ENCODE measurements at places on chromosomes 6 and 20.
A peak's percentile ranks its signal among the peaks of the same experiment; 100 is the strongest.

DNA sequence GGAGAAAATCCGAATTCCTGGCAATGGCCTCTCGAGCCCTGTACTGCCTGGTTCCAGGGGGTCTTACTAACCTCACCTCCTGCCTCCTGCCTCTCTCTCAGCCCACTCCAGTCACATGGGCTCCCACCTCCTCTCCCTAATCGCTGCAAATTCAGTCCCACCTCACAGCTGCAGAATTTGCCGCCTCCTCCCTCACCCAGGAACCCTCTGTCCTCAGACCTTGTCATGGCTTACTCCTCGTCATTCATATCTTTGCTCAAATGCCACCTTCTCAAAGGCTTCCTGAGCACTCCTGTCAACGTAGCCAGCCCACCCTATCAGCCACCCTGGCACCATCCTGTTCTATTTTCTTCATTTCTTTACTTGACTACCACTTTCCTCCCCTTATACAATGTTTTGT is 89.0 kb downstream of the SLC2A10 start:
- DNase-seq = no peak

DNA sequence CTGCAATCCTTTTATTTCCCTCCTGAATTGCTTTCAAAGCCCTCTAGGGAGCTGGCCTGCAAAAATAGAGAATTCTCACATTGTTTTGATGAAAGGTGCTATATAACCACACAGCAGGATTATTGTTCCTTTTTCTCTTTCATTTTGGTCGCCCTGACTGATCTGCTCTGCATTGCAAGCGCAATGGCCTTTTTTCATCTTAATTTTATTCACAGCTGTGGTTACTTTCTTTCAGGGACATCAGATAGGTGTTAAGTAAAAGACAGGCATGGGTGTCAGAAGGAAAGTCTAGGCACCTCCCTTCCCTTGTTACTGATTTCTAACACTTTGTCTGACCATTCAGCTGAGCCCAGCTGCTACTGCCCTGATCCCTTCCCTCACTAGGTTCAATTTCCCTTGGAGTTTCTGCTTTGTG is 850.5 kb upstream of the MAP3K7 start:
- DNase-seq = no peak

DNA sequence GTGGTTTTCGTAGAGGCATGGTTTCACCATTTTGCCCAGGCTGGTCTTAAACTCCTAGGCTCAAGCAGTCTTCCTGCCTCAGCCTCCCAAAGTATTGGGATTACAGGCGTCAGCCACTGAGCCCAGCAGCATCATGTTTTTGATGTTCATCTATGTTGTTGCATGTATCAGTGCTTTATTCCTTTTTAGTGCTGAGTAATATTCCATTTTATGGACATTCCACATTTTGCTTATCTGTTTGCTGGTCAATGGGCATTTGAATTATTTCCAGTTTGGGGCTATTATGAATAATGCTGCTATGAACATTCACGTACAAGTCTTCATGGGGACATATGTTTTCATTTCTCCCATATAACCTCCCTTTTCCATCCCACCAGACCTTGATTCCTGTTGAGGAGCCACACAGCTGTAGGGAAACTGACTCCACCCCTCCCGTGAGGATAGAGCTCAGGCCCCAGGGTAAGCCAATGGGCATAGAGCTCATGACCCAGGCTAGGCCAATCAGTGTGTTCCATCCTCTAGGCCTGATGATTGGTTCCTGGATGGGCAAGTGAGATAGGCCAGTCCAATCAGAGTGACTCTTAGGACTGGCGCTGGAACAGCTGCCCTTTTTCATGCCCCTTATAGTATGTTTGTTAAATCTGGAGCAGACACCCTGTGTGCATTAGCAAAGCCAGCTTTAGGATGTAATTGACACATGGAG is 49.5 kb downstream of the DLGAP4 start:
- no peak for DNase-seq

- peak; percentile 75 for DNase-seq
Measured at GRCh38 chr20:675453-676314, at the start of gene SCRT2. Gene SCRT2, minus strand, starts transcription at chr20:675802. Its CDS starts 201 bp downstream, at chr20:675601.

- peak; percentile 92 for DNase-seq
Measured at GRCh38 chr6:22025468-22026163, 271.2 kb downstream of the PRL start.

- DNase-seq = no peak
Measured at GRCh38 chr6:106666282-106667021, 37.1 kb downstream of the QRSL1 start.

DNA sequence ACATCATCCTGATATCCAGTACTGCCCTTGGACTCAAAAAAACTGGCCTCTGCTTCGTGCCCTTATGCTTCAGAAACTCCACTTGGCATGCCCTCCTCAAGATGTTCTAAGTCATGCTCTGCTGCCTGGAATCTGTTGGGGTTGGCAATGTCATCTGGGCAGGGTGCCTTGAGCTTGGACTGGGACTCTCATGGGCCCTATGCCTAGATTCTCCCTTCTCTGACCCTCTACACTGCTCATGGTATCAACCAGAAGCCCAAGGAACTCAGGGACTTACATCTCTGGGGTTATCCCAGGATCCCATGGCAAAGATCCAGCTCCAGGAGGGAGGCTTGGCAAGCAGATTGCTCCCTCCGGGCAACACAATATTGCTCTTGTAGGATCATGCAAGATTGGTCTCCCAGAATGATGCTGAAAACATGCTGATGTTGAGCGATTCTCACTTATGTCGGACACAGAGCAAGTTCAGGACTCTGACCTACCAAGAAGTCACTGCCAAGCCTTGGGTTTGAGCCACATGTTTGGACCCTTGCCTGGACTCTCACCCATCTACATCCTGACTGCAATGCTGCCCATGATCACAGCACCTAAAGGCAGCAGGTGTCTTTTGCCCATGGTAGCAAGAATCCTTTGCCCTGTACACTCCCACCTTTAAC is 88.8 kb downstream of the ADAT2 start:
- DNase-seq = no peak

DNA sequence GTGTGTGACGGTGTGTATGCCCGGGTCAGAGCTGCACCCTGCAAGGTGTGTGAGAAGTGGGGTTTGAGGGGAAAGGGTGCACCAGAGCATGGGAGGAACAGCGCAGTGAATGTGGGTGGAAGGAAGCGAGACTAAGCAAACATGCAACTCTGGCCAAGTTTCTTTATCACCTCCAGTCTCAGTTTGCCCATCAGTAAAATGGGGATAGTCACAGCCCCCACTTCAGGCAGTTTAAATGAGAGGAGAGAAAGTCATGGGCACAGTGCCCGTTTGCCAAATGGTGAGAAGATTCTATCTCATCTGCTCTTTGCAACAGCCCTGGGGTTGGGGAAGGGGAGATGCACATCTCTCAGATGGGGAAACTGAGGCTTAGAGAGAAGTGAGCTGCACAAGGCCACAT is 12.8 kb upstream of the VSTM2L start:
- DNase-seq = no peak

DNA sequence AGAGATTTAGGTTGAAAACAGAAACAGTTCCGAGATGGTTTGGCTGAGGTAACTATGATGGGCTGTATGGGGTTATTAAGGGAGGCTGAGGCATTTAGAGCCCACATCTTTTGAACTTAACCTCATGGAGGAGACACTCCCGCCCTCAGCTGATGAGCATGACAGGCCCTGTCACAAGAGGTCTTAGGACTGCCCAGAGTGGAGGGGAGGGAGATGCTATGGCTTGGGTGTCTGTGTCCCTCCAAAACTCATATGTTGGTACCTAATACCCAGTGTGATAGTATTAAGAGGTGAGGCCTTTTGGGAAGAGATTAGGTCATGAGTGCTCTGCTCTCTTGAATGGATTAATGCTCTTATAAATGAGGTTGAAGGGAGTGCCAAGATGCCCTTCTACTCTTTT is 126.6 kb downstream of the CDC5L start:
- no peak for DNase-seq

DNA sequence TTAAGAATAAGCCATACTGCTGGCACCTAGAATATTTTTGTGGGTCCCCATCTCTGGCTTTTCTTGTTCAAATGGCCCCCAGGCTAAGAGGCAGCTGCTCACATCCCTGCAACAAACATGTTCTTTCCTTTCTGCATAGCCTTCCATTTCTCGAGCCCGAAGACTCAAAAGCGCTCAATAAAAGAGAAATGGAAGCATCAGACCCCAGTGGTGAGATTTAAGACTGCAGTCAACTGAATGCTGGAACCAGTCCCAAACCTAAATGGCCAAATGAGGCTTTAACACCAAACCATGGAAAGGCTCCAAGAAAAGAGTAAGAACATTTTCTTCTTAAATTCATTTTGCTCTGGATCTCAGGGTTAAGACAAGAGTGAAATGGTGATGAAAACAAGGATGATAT is 122.1 kb upstream of the TRAF3IP2 start:
- no peak for DNase-seq

DNA sequence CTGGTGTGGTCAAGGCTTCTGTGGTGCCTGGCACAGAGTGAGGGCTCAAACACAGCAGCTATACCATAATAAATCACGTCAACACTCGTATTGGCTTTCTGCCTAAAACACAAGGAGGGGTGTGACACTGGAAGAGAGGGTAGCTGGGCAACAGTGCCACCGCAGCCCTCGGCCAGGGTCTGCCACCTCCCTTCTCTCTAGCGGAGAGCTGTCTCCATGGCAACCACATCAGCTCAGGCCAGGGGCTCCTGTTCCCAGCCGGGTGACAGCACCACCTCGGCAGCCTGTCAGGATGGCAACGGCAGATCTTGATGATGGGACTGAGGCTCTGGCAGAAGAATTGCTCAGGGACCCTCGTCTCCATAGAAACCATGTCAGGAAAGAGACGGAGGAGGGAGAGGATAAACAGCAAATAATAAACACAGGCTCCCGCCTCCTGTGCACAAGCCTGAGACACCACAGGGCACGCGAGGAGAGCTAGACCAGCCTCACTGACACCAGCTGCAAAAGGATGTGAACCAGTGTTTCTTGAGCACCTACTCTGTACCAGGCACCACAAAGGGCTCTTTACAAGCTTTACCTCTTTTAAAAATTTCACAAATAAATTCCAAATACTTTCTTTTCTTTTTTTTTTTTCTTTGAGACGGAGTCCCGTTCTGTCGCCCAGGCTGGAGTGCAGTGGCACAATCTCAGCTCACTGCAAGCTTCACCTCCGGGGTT is 50.4 kb upstream of the TLDC2 start:
- no peak for DNase-seq

- no peak for DNase-seq
Measured at GRCh38 chr20:44454306-44454963, 21.2 kb upstream of the TTPAL start.

DNA sequence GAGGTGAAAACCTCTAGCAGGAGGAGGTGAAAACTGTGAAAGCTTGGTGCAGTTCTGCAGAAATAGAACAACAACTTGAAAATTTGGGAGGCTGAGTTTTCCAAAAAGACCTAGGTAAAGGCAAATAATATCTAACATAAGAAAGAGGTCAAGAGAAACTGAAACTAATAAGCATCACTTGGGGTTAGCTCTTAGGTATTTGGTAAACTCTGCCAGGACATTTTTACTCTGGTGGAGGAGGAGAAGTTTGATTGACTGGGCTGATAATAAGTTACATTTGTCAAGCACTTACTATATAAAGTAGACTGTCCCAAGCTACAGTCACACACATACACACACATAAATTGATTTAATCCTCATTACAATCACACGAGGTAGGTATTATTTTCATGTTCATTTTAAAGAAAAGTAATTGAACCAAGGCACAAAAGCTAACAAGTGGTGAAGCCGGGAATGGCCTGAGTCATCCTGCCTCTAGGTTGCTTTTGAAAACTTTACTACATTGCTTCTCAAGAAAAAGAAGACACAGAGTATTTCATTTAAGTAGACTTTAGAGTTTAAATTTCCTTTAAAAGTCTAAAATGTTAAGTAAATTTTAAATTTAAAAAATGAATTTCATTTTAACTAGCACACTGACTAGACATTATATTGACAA is 275.5 kb downstream of the PTPRK start:
- peak; percentile 9 for DNase-seq

GRCh38 chr6:32087574-32088486 is 21.3 kb downstream of the TNXB start:
- DNase-seq = peak; percentile 55

DNA sequence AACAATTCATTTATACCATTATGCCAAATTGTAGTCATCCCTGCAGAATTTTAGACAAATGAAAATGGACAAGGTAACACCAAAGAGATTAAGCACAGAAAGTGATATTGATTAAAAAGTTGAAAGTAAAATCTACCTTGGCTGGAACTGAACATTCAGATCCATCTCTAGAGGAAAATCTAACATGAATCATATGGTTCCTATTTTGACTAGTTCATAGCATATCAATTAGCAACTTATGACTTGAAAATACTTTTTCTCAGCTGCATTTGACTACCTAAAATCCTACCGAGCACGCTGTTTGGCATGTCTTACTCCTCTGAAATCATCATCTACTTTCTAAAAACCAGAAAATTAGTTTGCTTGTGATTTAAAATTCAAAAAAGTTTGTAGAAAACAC is 22.6 kb downstream of the PSMB9 start:
- no peak for DNase-seq

DNA sequence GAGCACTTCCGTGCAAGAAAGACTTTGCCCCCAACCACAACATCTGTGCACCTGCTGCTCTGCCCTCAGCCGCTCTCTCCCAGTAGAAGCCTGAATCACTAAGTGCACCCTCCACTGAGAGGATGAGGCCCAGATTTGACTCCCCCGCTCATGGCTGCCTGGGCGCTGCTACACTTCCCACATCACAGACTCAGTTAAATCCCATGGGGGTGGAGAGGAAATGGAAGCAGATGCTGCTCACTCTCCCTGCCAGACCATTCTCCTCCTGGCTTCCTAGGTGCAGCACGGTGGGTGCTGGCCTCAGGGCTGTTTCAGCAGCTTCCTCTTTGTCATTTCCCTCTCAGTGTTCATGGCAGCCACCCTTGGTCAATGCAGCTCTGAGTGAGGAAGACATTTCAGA is 4.8 kb downstream of the CST5 start:
- DNase-seq = no peak

DNA sequence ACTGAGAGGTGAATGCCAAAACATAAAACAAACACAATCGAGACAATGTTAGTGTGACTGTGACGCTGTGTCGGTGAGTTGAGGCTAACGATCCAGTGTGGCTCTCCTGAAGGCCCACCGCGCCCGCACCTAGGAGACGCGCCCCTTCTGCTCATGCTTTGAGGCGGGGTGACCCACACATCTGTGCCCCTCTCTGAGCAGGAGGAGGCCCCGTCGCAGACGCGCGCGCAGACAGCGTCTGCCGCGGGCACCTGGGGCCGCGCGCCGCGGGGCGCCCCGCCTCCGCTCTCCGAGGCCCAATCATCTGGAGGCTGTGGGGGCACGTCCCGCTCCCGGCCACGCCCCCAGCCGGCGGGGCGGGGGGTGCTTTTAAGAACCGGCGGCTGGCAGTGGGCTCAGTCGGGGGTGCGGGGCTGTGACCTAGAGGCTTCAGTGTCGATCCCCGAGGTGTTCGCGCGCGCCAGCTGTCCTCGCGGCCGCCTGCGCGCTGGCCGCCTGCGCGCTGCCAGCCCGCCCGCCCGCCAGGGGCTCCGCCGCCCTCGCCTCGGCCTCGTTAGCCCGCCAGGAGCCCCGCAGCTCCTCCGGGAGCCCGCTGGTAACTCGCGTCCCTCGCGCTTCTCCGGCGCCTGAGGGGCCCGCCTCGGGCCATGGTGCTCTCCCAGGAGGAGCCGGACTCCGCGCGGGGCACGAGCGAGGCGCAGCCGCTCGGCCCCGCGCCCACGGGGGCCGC is at the start of gene SLC16A10:
SLC16A10 (plus strand) TSS at position 398 of the 730 bp plus-strand sequence; CDS start at position 648, 250 bp downstream.
- DNase-seq = peak; percentile 28

GRCh38 chr6:84731901-84732300 is 32.5 kb downstream of the TBX18 start:
- no peak for DNase-seq

GRCh38 chr20:44527716-44528199 is 5.9 kb upstream of the SERINC3 start:
- no peak for DNase-seq

GRCh38 chr6:165110860-165111259 is 198.5 kb downstream of the C6orf118 start:
- DNase-seq = peak; percentile 10

Data from fibroblast of skin of abdomen (primary cell).